ENCODE measurements at places on chromosomes 7 and 10. TPM values are rescaled to one million over a fixed set of nuclear protein-coding genes. Genes with fewer than 3 reads are reported as not detected.

GRCh38 chr7:104984585-104985258 lies 29.3 kb upstream of the KMT2E start:
- DNase-seq, result no peak

DNA sequence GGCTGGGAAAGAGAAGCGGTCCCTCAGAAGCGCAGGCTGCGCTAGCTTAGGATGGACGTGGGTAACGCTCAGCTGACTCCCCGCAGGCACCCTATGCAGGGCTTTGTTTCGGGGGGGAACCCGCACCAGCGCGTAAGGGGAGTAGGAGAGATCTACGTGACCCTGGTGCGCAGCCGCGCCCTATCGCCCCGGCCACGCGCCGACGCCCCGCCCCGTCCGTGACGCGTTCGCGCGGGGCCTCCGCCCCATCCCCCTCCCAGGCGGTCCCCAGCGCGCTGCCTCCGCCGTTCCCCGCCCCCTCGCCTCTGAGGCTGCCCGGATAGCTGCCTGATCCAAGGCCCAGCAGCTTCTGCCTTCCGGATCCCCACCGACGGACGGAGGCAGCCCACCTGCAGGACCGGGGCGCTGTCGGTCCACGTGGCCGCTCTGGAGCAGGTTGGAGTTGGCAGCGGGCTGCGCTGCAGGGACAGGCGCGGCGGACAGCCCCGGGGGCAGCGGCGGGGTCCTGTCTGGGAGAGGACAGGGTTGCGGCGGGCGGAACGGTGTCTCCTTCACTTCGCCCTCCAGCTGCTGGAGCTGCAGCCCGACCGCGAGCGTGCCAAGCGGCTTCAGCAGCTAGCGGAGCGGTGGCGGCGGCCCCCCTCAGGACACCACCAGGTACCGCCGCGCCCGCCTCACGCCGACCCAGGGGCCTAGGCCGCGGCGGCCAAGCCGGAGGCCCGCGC lies at the start of gene VDAC2:
Gene VDAC2, plus strand, starts transcription at position 515 of the 725 bp plus-strand sequence. CDS start 363 bp downstream, outside the sequence.
- peak; percentile 92 for DNase-seq

Gene MBLAC1
- total RNA-seq, result 4.5 TPM

Gene PPP1R3C
- not detected for total RNA-seq

All from OCI-LY7 (cell line).